ENCODE measurements at places on chromosomes 16 and 17.
A peak's percentile ranks its signal among the peaks of the same experiment; 100 is the strongest.

- DNase-seq = no peak
These were observed 20.5 kb downstream of the GRB7 start for GRCh38 chr17:39757931-39758873.

DNA sequence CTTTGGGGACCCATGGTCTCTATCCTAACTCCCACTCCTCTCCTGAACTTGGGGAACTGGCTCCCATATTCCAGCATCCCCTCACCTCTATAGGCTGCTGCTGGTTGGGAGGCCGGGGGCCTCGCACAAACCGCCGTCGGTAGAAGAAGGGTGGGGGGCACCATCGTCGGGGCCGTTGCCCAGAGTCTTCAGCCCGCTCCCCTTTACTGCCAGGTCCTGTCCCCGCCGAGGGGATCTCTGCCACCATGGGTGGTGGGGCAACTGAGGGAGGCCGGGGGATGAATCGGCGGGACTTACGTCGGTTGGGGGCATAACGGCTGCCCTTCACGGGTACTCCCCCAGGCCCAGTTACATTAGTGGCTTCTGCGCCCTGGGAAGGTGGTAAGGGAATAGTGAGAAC, 4.3 kb downstream of the YBX2 start:
- no peak for DNase-seq

DNA sequence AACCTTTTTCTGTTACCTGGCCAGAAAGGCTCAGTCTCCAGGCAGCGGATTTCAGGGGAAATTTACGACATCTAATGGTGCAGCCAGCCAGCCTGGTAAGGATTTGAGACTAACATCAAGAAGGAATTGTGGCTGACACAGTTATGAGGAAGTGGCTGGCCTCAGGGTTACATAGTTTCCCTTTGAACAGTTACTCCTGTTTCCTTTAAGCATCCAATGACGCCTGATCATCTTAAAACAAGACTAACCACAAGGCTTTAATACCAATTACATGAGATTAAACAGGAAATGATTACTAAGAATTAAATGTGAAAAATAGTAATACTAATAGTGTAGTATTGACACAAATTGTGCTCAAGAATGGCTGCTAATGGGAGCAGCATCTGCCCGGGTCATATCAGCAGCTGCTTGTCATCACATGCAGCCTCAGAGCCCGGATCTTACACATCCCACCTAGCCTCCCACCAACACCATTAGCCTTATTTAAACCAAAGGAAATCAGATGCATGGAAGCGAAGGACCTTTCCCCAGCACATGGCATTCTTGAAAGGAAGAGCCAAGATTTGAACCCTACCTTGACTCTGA, 431.8 kb downstream of the PMP22 start:
- DNase-seq = no peak

- DNase-seq = peak; percentile 33
These were observed 65.9 kb upstream of the IRX6 start for GRCh38 chr16:55257966-55258613.

DNA sequence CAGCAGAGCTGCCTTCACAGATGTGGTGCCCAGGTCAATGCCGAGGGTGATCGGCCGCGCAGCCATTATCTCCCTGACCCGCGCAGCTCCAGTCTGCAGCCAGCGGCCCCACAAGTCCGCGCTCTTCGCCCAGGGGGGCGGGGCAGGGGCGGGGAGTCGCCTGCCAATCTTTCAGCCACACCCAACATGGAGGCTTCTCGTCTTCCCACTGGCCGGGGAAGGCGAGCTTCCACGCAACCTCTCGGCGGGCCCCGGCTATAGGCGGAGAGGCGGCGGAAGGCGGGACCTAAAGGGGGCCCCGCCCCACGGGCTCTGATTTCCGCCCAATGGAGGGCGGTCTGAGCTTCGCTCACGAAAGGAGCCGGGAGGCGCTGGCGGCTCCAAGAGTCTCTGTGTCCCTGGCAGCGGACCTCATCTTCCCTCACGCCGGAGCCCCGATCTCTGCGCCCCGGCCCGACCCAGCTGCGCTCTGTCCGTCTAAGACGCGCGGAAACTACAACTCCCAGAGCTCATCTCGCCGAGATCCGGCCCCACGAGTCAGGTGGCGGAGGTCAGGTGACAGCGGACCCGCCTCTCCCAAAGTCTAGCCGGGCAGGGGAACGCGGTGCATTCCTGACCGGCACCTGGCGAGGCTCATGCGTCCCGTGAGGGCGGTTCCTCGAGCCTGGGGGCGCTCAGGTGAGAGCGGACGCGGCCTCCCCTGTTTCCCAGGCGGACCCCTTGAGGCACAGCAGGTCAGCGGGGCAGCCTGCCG, at the start of the genes CTNS and SHPK:
TSS of gene CTNS (plus strand) at position 607 of the 754 bp plus-strand sequence. CDS start 3,447 bp downstream, outside the sequence.
TSS of gene SHPK (minus strand) at position 97 of the 754 bp plus-strand sequence. CDS start at position 66, 31 bp downstream.
- DNase-seq = peak; percentile 100

GRCh38 chr16:85652431-85653221, 36.1 kb downstream of the GINS2 start:
- no peak for DNase-seq

- DNase-seq = no peak
These were observed 21.2 kb downstream of the MTHFSD start for GRCh38 chr16:86533767-86534351.

- no peak for DNase-seq
These were observed 66.7 kb downstream of the TOX3 start for GRCh38 chr16:52480237-52480636.

DNA sequence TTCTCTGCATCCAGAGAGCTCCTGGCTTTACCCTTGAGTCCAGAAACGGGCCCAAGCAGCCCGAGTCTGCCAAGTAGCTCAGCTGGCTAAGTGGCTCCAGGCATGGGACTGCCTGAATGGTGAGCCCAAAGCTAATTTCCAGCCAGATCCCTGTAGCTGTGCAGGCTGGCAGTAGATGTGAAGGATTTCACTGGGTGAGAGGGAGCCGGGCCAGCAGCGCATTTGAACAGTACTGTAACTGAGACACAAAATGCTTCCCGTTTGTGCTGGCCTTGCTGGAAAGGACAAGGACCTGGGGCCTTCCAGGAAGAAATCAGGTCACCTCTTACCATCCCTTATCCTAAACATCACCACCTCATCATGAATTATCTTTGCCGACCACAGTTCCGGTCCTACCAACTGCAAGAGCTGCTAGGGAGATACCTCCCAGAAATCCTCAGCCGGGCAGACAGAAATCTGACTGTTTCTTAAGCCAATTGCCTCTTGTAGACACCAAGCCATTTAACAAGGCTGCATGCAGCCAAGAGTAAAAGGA, 3.7 kb downstream of the TIMP2 start:
- DNase-seq = no peak

- DNase-seq = no peak
These were observed 69.4 kb upstream of the SMIM36 start for GRCh38 chr17:55580596-55581133.

- no peak for DNase-seq
These were observed 294.0 kb downstream of the ZFHX3 start for GRCh38 chr16:72753881-72754280.

DNA sequence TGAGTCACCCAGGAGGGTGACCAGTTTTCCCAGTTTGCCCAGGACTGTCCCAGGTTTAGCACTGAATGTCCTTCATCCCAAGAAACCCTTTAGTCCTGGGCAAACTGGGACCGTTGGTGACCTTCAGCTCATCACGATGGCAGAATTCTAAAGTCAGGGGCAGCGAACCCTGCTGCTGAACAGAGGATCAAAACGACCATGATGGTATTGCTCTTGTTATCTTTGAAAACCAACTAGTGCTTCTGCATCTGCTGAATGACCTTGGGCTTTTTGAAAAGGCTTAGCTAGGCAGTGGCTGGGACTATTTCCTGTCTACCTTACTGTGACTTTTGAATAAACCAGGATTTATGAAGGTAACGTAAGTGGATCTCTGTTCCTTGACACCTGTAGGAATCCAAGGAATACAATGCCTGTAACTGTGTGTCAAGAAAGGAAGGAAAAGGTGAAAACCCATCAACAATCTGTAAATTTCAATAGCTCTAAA, 281.9 kb downstream of the SOX9 start:
- DNase-seq = no peak

- no peak for DNase-seq
These were observed 45.5 kb upstream of the ZFHX3 start for GRCh38 chr16:73093146-73094144.

All from GM12891 (cell line).